ENCODE measurements at places on chromosomes 13 and 19.

GRCh38 chr13:51453959-51454703, 1.3 kb upstream of the INTS6 start:
- DNase-seq: peak; percentile 56

- DNase-seq: no peak
Measured at GRCh38 chr13:25733696-25734435, 317.9 kb downstream of the SHISA2 start.

DNA sequence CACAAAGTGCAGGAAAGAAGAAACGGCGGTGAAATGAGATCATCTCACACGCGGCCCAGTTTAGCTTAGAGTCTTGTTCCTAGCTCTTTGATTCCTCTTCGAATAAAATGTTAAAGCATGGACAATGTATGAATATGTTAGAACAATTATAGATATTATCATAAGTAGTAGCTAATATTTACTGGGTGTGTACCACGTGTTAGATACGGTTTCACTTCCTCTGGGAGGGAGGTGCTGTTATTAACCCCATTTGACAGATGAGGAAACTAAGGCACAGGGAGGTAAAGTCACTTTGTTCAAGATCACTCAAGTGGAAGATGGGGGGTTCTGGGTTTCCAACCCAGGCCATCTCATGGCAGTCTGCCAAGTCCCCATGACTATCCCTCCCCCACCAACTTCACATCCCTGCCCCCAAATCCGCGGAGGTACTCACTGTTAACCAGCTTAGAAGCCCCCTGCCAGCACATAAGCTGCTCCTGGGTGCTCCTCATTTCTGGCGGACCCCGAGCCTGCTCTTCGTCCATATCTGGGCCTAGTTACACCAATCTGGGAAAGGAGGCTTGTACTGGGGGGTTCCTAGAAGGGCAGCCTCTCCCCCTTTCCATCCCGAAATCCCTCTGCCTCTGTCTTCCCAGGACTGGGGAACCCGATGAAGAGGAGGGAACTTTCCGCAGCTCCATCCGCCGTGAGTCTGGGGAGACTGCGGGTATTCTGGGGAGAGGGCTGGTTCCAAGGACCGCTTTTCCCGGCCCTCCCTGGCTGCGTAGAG, 1.0 kb upstream of the FXYD7 start:
- DNase-seq: no peak

DNA sequence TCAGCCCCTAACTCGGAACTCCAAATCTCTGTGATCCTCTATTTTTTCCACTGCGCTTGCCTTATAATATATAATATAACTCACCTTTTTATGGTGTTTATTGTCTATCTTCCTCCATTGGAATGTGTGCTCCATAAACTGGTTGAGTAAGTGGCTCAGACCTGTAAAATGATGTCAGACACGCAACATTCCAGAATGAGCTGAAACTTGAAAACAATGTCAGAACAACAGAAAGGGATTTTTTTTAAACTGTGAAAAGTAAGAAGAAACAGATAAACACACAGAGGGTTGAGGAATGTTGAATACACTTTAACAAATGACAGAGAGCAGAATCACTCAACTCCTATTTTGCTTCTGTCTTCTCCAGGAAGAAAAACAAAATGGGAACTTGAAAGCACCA, 19.1 kb upstream of the FAM216B start:
- DNase-seq: no peak

- DNase-seq: no peak
Measured at GRCh38 chr13:33815011-33815550, 2.9 kb upstream of the RFC3 start.

- DNase-seq: no peak
Measured at GRCh38 chr13:79614250-79614918, 133.4 kb downstream of the NDFIP2 start.

GRCh38 chr13:97621631-97622030, 187.7 kb downstream of the RAP2A start:
- DNase-seq: no peak

GRCh38 chr13:104327211-104327610, 1261.0 kb upstream of the SLC10A2 start:
- no peak for DNase-seq

- DNase-seq: no peak
Measured at GRCh38 chr19:42392165-42392564, 2.1 kb upstream of the CNFN start.

GRCh38 chr19:45506989-45507871, at the start of gene VASP:
Gene VASP (plus strand): TSS chr19:45507479. CDS start chr19:45507772, 293 bp downstream.
- DNase-seq: peak; percentile 90

- no peak for DNase-seq
Measured at GRCh38 chr13:45331123-45331619, 9.8 kb downstream of the TPT1 start.

- no peak for DNase-seq
Measured at GRCh38 chr13:60369242-60369641, 27.8 kb upstream of the TDRD3 start.

DNA sequence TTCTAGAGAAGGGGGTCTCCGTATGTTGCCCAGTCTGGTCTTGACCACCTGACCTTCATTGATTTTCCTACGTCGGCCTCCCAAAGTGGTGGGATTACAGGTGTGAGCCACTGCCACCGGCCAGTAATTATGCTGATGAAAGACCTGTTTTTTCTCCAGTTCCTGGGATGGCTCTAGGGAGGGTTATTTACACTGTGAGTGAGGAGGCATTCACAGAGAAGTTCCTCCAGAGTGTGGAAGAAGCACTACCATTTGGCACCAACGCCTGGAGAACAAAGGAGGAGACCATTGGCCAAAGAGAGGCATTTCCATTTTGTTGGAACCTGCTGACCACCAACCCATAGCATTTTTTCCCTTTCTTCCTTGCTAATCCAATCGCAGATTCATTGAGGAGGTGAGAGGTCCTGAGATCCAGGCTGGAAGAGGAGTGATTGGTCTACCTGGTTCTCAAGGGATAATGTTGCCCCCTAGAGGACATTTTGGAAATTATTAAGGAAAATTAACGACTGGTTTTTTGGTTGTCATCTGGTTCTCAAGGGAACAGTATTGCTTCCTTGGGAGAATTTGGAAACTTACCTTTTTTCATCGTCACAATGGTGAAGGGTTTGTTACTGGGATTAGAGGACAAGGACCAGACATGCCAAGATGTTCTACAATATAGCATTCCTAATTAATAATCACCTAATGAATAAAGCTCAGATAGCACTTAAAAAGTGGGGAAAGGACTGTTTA, 5.5 kb upstream of the SAE1 start:
- DNase-seq: no peak

DNA sequence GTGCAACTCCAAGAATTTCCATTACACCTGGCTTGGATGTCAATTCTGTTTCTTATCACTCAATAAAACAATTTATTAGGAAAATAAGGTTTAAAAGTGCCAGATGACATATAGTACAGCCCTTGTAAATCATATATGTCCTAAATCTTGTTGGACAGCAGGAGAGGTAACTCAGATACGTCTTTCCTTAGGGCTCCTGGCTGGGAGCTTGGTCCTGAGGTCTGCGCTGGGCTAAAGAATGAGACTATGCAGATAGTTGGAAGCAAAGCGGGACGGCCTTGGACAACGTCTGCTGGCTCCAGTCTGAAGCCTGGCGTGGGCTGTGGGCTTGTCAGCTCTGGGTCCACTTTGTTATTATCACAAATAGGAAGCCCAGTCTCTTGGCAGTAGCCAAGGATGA, 377.0 kb downstream of the DLEU7 start:
- DNase-seq: peak; percentile 69

DNA sequence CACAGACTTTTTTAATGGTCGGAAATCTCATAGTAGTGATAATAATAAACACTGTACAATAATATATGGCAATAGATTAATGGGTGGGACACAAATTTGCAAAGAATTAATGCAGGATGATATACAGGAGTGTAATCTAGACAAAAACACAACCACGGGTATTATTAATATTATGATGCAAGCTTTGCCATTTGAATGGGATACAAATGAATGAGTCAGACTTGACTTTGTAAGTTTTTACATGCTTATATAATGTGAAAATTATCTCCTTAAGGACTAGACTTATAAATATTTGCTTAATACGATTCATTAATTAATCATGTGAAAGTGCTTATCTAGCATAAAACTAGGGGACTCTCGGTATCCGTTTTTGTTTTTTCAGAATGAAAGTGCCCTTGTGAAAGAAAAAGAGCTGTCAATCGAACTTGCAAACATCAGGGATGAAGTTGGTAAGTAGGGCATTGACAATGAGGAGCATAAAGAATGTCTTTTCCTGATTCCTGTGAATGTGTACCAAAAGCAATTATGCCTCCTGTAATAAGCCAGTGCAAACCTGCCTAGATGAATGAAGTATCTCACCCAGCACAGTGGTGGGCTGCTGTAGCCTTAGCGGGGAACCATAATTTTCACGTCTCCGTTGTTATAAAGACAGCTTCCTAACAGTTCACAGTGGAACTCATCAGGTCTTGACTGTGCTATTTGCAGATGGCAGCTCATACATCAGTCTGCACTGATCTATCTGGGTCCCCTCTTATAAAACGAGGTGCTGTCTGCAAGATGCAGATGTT, 155.7 kb downstream of the SLC7A1 start:
- DNase-seq: no peak

GRCh38 chr19:13665125-13665905, 99.0 kb upstream of the MRI1 start:
- no peak for DNase-seq

GRCh38 chr13:112132142-112132541, 65.2 kb downstream of the SOX1 start:
- DNase-seq: no peak

GRCh38 chr19:16594131-16594586, 21.9 kb upstream of the SLC35E1 start:
- no peak for DNase-seq

GRCh38 chr13:110646442-110647364, 31.4 kb downstream of the NAXD start:
- no peak for DNase-seq

- peak; percentile 42 for DNase-seq
Measured at GRCh38 chr19:36257520-36257876, 42.6 kb downstream of the ZNF146 start.

- DNase-seq: no peak
Measured at GRCh38 chr13:95073747-95074311, 227.4 kb downstream of the ABCC4 start.

DNA sequence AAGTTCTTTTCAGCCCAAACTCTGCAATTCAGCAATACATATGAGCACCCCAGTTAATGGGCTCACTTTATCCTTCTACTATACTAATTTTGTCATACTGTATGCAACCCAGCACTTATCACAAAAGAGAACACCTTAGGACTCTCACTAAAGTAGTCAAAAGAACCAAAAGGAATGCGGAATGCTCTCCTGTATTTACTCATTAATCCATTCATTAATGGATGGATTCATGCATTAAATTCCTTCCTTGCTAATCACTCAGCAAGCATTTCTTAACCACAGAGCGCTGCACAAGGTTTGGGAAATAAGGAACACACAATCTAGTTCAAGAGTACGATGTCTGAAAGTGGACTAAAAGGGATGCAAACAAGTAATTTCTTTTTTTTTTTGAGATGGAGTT, 12.8 kb upstream of the DOCK9 start:
- no peak for DNase-seq

GRCh38 chr13:85528491-85529217, 270.6 kb downstream of the SLITRK6 start:
- DNase-seq: no peak

- peak; percentile 76 for DNase-seq
Measured at GRCh38 chr19:2166741-2167738, 3.3 kb downstream of the DOT1L start.

GRCh38 chr19:30799865-30800755, 427.9 kb downstream of the ZNF536 start:
- DNase-seq: no peak

DNA sequence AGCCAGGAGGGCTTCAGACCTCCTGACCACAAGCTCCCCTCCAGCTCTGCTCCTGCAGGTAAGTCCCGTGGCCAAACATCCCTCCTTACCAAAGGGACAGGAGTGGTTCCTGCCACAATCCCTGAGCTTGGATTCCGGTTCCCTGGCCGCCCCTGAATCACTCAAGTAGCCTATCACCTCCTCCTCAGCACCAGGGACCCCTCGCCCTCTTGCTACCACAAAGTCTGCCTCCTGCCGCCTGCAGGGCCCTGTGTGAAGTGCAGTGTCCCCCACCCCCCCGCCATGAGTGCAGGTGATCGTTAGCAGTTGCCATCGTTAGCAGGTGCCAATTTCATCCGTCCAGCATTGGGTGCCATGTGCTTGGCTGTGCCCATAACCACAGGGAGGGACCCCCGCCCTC, 40.8 kb upstream of the RANBP3 start:
- DNase-seq: no peak

DNA sequence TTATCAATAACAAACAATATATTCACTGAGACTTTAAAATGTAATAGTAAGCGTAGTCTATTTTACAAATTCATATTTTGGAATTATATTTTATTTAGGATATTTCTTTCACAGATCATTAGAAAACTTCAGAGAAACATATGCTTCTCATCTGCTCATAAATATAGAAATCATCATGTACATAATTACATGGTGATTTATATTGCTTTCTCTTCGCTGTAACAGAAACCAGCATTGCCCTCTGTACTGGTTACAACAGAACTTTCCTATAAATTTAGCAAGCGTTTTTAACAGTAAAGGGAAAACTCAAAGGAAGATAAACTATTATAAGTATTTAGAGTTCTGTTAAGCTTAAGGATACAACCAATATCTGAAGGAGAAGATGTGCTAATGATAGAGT, 672.8 kb downstream of the PCDH9 start:
- no peak for DNase-seq

- no peak for DNase-seq
Measured at GRCh38 chr13:113425941-113426590, 27.2 kb downstream of the ADPRHL1 start.

GRCh38 chr13:66635526-66635925, 594.6 kb downstream of the PCDH9 start:
- no peak for DNase-seq

- DNase-seq: no peak
Measured at GRCh38 chr19:7007859-7008258, 13.4 kb downstream of the MBD3L2B start.

- DNase-seq: no peak
Measured at GRCh38 chr19:5772416-5772815, 12.1 kb downstream of the PRR22 start.

DNA sequence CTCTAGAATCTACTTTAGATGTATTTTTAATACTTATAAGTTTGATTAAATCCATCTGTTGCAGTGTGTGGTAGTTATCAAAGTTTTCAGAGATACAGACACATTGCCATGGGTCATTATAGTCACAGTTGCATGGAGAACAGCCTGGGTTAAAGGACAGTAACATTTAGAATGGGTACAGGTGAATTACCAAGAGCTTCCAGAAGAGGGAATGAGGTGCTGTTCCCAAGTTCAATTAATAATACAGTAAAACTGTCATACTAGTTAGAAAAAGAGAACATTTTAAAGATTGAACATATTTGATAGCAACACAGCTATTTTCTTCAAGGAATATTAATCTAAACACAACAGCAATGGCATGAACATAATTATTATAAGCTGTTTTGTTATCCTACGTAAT, 322.6 kb upstream of the SLC10A2 start:
- DNase-seq: no peak

DNA sequence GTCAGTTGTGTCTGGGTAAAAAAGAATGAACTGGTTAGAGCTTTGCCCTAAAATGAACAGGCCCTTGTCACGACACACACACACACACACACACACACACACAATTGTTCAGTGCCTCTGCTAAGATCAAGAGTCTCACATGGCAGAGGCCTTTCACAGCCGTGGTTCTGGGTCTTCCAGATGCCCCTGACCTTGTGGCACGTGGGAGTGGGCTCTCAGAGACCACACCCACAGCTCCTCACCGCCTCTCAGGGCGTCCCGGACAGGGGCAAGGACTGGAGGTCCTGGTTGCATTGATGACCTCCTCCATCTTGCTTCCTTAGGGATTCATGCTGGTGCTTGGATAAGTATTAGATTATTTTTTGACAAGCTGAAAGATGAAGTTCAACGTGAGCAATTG, 101.0 kb downstream of the HSPH1 start:
- no peak for DNase-seq

- DNase-seq: no peak
Measured at GRCh38 chr13:69721631-69722030, 386.0 kb upstream of the ATXN8OS start.
